ENCODE measurements at places on chromosomes 16 and 17. TPM values are rescaled to one million over a fixed set of nuclear protein-coding genes. Genes with fewer than 3 reads are reported as not detected.

The SSTR5 gene
- 0.23 TPM for total RNA-seq

The MRC2 gene
- total RNA-seq, result 5.7 TPM

The TP53TG3C gene
- total RNA-seq, result not detected

The SCIMP gene
- total RNA-seq, result not detected

The DNASE1L2 gene
- 1.00 TPM for total RNA-seq

The TNFRSF17 gene
- total RNA-seq, result not detected

The CMTM2 gene
- not detected for total RNA-seq

The HBZ gene
- total RNA-seq, result not detected

The PYY gene
- not detected for total RNA-seq

The TBC1D3C gene
- not detected for total RNA-seq

The DRC3 gene
- 1.6 TPM for total RNA-seq

The CDRT15L2 gene
- total RNA-seq, result not detected

The DNAAF1 gene
- total RNA-seq, result 0.07 TPM

The SPAG7 gene
- 20.5 TPM for total RNA-seq

The COL1A1 gene
- 23.4 TPM for total RNA-seq

The NPIPB9 gene
- 0.45 TPM for total RNA-seq

The VAT1L gene
- not detected for total RNA-seq

The CALB2 gene
- total RNA-seq, result 0.65 TPM

The KRTAP4-4 gene
- not detected for total RNA-seq

The TP53TG3 gene
- total RNA-seq, result not detected

The NLRC3 gene
- total RNA-seq, result not detected

The CACNG5 gene
- not detected for total RNA-seq

The MYH8 gene
- not detected for total RNA-seq

The UBE2O gene
- 39.2 TPM for total RNA-seq

The SULT1A2 gene
- 0.43 TPM for total RNA-seq

The ZP2 gene
- not detected for total RNA-seq

The GSG1L2 gene
- total RNA-seq, result not detected

The ZNF771 gene
- total RNA-seq, result 4.7 TPM

The HOXB3 gene
- 10.1 TPM for total RNA-seq

The TMEM204 gene
- total RNA-seq, result not detected

The DPEP2 gene
- total RNA-seq, result not detected

The ATP2C2 gene
- 47.0 TPM for total RNA-seq

The DBNDD1 gene
- total RNA-seq, result 64.6 TPM

The RGS11 gene
- total RNA-seq, result 8.9 TPM

The SLC5A10 gene
- 0.19 TPM for total RNA-seq

The GPR139 gene
- total RNA-seq, result not detected

The SNAI3 gene
- 3.5 TPM for total RNA-seq

The TEX14 gene
- 0.30 TPM for total RNA-seq

The KCNH4 gene
- 0.37 TPM for total RNA-seq

The CCL1 gene
- not detected for total RNA-seq

The G6PC1 gene
- not detected for total RNA-seq

The SKAP1 gene
- 0.70 TPM for total RNA-seq

The KRT39 gene
- not detected for total RNA-seq

The TMC8 gene
- total RNA-seq, result not detected

The TMEM114 gene
- not detected for total RNA-seq

The RNF43 gene
- 84.2 TPM for total RNA-seq

The GLP2R gene
- not detected for total RNA-seq

The PABPN1L gene
- not detected for total RNA-seq

The ST6GALNAC2 gene
- total RNA-seq, result 0.77 TPM

The ABCA3 gene
- total RNA-seq, result 14.6 TPM

The CD300LB gene
- not detected for total RNA-seq
